ENCODE measurements at places on chromosomes 5 and 9. TPM values are rescaled to one million over a fixed set of nuclear protein-coding genes. Genes with fewer than 3 reads are reported as not detected.

GRCh38 chr9:138021251-138022056, 143.9 kb downstream of the CACNA1B start:
- H3K4me3 ChIP-seq, result no peak overlapping the region
- H3K4me1 ChIP-seq, result no peaks in the 10 kb centered on the region
- H3K27ac ChIP-seq, result no peak overlapping the region
- H3K36me3 ChIP-seq, result no peaks in the 10 kb centered on the region
- DNase-seq, result no peak
- H3K27me3 ChIP-seq, result peaks cover 36% of the 10 kb centered on the region

The ROPN1L gene
- total RNA-seq, result not detected

GRCh38 chr5:140145818-140146522, 20.2 kb downstream of the IGIP start:
- DNase-seq, result peak; percentile 66
- peaks cover 11% of the 10 kb centered on the region for H3K4me1 ChIP-seq
- peak overlapping the region; percentile 46 for H3K4me3 ChIP-seq
- no peaks in the 10 kb centered on the region for H3K36me3 ChIP-seq

- H3K36me3 ChIP-seq, result no peaks in the 10 kb centered on the region
- H3K27ac ChIP-seq, result no peak overlapping the region
- peaks cover 11% of the 10 kb centered on the region for H3K27me3 ChIP-seq
- H3K4me3 ChIP-seq, result no peak overlapping the region
- H3K4me1 ChIP-seq, result peaks cover 2% of the 10 kb centered on the region
Observed at GRCh38 chr5:142743592-142744441, 26.4 kb upstream of the ARHGAP26 start.

DNA sequence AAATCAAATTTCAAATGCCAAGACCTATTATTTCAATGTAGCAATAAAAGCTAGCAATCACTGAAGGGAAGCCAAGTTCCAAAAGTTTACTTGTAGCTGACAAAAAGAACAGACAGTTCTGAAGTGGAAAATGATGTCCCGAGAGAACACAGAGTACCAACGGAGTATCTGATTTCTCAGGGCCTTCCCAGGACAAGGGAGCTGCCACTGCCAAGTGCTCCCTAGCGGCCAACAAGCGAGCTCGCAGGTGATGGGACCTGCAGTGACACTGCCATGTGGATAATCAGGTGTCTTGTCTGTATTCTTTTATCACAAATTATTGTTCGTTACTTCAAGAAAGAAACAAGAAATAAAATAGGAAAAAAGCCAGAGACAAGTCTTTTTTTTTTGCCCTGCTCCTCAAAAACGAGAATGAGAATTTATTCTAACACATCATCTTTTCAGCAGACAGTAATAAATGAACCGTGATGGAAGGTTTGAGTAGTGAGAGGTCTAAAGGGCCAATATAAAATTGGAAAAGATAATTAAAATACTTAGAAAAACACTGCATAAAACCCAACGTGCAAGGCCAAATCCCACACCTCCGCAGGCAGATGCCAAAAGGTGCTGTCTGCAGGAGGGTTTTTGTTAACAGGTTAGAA, 159.4 kb downstream of the MYO10 start:
- no peak overlapping the region for H3K4me3 ChIP-seq
- H3K36me3 ChIP-seq, result no peaks in the 10 kb centered on the region
- peaks cover 2% of the 10 kb centered on the region for H3K27me3 ChIP-seq
- DNase-seq, result no peak

DNA sequence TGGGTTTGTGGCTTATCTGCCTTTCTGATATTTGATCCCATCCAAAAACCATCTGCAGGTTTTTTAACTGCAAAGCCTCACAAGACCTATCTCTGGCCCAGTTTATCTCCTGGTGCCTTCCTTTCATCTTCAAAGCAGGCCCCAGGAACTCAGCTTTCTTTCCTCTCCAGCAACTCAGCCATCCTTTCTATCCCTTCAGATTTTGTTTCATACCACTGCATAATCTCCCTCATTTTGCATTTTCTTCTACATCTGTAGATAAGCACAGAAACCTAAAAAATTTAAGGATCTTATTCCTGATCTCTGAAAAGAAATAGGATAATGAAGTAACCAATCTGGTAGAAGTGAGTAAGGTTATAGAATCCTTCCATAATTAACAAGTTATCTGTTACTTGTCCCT, 19.5 kb upstream of the ERCC6L2 start:
- H3K4me1 ChIP-seq, result peaks cover 21% of the 10 kb centered on the region
- H3K27ac ChIP-seq, result no peak overlapping the region
- no peaks in the 10 kb centered on the region for H3K27me3 ChIP-seq
- H3K36me3 ChIP-seq, result no peaks in the 10 kb centered on the region

DNA sequence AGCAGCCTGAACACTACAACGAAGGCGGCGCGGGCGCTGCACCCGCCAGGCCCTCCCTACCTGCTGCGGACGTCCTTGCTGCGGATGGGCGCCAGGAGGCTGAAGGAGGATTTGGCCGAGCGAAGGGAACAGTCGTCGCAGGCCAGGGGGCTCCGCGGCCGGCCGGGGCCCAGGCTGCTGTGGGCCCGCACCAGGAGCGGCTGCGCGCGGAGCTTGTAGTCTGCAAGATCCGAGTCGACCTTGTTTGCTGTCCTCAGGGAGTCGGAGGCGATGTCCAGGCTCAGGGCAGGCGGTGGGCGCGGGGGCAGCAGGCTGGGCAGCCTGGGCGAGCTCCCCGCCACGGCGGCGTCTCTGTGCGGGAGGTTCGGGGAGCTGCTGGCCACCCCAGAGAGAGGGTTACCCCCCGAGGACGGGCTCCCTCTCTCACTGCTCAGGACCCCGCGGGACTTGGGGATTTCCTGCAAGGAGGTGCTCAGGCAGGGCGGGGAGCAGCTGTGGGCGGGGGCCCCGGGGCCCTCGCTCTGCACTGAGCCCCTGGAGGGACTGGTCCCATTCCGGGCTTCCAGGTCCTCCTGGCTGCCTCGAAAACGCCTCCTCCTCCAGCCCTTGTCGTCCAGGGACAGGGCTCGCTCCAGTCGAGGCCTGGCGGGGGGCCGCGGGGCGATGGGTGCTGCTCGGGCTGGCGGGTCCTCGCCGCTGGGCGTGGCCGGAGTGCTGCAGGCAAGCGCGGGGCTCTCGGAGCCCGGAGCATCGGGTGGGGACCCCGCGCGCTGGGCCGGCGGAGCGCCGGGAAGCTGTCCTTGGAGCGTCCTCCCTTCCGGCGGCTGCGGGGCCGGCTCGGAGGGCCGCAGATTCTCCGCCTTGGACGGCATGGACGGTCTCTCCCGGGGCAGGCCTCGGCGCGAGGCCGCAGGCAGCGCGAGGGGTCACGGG, 831 bp downstream of the INPP5E start:
- peaks cover 2% of the 10 kb centered on the region for H3K36me3 ChIP-seq
- H3K4me3 ChIP-seq, result peak overlapping the region; percentile 82
- DNase-seq, result peak; percentile 50
- H3K27ac ChIP-seq, result peak overlapping the region; percentile 88

DNA sequence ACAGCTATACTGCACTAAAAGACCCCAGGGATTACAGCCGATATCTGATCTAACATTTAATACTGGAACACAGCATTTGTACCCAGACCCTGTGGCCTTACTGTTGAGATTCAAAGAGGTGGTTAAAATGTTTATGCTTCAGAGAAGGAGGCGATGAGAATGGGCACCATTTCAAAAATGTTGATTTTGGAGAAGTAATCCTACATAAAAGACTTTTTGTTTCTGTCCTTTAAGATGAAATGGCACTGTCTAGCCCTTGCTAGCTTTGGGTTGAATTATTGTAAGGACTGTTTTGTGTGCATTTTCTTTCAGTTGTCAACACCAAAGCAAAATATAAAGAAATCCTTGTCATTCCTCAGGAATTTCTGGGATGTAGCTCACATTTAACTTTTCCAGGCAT, 288.5 kb upstream of the ANKH start:
- H3K27ac ChIP-seq, result no peak overlapping the region
- H3K4me1 ChIP-seq, result no peaks in the 10 kb centered on the region
- no peaks in the 10 kb centered on the region for H3K27me3 ChIP-seq
- DNase-seq, result no peak
- H3K4me3 ChIP-seq, result no peak overlapping the region

The ELAVL2 gene
- not detected for total RNA-seq

- H3K4me3 ChIP-seq, result peak within 1 kb of the TSS; percentile 85
- H3K27ac ChIP-seq, result peak within 1 kb of the TSS; percentile 81
- H3K4me1 ChIP-seq, result peaks cover 18% of the 10 kb centered on the region
- no peaks in the 10 kb centered on the region for H3K36me3 ChIP-seq
- DNase-seq, result no peak
Observed at GRCh38 chr9:124257844-124258606, at the start of gene NEK6. Gene NEK6, plus strand, starts transcription at chr9:124257949. Its CDS starts 44,016 bp downstream, at chr9:124301965.

GRCh38 chr9:38172586-38172985, 103.6 kb upstream of the SHB start:
- H3K27me3 ChIP-seq, result no peaks in the 10 kb centered on the region
- H3K36me3 ChIP-seq, result no peaks in the 10 kb centered on the region
- no peak for DNase-seq
- H3K4me1 ChIP-seq, result no peaks in the 10 kb centered on the region

GRCh38 chr9:99436616-99437015, 214.5 kb downstream of the SEC61B start:
- H3K27ac ChIP-seq, result no peak overlapping the region
- H3K27me3 ChIP-seq, result no peaks in the 10 kb centered on the region
- no peaks in the 10 kb centered on the region for H3K36me3 ChIP-seq
- DNase-seq, result no peak

Data from naive thymus-derived CD8-positive, alpha-beta T cell (primary cell).